ENCODE measurements at places on chromosomes 2 and 18.

DNA sequence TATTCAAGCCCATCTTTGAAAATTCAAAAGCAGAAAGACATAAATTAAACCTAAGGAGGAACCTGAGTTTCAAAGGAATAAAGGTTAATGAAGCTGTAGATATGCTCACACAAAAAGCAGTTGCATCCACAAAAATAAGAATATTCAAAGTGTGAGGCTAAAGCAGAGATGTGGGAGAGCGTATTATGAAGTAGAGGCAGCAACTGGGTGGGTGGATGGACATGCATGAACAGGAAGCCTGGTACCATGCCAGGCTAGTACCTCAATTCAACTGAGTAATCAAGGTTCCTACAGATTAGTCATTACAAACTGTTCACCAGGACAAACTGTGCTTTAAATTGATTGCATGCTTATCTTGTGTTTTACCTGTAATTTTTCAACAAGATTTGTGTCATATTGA lies 330.0 kb upstream of the PKDCC start:
- no peak for DNase-seq

DNA sequence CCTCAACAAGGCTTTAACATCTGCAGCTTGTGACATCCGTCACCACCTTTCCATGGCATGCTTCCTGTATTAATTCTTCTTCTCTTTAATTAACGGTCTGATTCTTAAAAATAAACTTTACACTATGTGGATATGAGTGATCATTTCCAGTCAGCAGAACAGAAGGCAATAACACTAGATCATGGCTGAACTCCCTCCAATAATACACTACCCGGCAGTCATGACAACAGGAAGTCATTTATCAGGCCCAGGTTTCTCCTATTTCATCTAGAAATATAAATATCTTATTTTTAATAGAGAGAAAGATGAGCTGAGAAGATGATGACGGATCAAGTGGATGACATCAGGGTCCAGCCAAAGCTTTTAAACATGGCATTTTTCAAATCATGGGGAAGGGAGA lies 792.2 kb downstream of the SLC4A3 start:
- DNase-seq: no peak

DNA sequence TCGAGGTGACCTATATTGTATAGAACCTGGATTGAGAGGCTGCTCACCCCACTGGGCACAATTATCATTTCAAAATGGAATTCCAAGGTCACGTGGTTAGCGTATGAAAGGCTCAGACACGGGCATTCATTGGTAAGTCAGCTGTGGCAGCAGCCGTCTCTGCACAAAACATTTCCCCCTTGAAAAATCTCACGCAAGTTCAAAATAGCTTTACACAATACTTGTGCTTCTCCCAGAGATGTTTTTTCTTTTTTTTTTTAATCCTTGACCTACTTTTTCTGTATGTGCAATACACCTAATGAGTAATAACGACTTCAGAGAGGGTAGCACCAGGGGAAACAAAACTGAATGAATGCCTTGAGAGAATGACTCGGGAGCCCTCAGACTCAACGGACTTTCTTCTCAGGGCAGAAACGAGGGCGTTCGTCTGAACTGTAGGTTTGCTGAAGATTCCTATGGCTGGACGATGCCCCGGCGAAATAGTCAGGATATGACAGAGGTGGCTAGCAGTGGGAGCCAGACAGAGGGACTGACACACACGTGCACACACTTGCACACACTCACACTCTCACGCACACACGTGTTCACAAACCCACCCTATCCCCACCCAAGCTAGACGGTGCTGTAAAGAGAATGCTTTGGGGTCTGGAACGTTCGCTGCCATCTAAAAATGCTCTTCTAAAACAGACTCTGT lies 77.8 kb downstream of the PDCL3 start:
- no peak for DNase-seq

GRCh38 chr2:38763228-38763627 lies 12.1 kb upstream of the SRSF7 start:
- DNase-seq: no peak

- DNase-seq: no peak
Observed at GRCh38 chr2:1664076-1664605, 80.2 kb downstream of the PXDN start.

- DNase-seq: no peak
Observed at GRCh38 chr2:163187995-163188655, 349.6 kb upstream of the KCNH7 start.

Data from esophagus squamous epithelium (tissue), 5 donors.